ENCODE measurements at places on chromosomes 2 and 18. TPM values are rescaled to one million over a fixed set of nuclear protein-coding genes. Genes with fewer than 3 reads are reported as not detected.

DNA sequence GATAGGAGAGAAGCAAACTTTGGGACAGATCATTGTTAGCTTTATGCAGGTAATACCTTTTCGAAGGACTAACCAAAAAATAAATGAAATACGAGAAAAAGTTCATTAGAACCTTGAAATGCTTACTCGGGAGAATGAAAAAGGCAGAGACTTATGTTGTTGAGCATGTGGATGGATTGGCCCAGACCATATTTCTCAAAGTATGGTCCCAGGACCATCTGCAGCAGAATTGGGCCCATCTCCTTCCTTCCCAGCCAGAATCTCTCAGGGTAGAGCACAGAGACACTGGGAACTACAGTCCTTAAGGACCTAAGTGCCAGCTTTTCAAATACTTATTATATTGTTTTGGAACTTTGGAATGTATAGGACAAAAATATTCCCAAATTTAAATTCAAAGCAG is 50.8 kb downstream of the KCTD18 start:
- DNase-seq, result no peak

GRCh38 chr2:227597998-227598397 is 695 bp upstream of the SCYGR2 start:
- DNase-seq, result no peak

DNA sequence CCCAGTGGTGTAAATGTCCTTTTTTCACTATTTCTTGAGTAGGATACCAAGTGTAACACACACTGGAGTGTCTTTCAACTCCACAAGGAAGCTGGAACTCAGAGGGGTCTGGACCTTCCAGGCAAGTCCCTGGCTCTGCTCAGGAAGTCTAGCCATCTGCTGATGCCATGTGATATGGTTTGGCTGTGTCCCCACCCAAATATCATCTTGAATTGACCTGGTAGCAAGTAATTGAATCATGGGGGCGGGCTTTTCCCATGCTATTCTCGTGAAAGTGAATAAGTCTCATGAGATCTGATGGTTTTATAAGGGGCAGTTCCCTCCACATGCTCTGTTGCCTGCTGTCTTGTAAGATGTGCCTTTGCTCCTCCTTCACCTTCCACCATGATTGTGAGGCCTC is 99.4 kb upstream of the CDC42EP3 start:
- DNase-seq, result no peak

Gene TSHZ1
- 6.9 TPM for total RNA-seq

Gene NLRC4
- not detected for total RNA-seq

GRCh38 chr18:35431374-35431741 is 54.2 kb upstream of the ZNF396 start:
- DNase-seq, result no peak

DNA sequence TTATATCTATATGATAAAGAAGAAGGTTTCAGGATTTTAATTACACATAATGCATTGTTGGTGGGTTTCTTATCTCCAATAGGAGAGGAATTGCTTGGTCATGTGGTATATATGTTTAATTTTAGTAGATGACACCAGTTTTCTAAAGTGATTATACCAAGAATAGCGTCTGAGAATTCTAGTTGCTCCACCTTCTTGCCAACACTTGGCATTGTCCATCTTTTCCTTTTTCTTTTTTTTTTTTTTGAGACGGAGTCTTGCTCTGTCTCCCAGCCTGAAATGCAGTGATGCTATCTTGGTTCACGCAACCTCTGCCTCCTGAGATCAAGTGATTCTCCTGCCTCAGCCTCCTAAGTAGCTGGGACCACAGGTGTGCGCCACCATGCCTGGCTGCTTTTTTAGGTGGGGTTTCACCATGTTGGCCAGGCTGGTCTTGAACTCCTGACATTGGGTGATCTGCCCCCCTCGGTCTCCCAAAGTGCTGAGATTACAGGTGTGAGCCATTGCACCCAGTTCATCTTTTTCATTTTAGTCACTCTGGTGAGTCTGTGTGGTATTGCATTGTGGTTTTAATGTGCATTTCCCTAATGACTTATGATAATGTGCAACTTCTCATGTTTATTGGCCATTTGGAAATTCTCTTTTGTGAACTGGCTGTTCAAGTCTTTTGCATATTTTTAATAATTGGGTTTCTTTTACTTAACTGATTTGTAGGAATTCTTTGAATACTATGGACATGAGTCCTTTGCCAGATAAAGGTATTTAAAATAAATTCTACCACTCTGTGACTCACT is 37.3 kb upstream of the ZNF512 start:
- no peak for DNase-seq

DNA sequence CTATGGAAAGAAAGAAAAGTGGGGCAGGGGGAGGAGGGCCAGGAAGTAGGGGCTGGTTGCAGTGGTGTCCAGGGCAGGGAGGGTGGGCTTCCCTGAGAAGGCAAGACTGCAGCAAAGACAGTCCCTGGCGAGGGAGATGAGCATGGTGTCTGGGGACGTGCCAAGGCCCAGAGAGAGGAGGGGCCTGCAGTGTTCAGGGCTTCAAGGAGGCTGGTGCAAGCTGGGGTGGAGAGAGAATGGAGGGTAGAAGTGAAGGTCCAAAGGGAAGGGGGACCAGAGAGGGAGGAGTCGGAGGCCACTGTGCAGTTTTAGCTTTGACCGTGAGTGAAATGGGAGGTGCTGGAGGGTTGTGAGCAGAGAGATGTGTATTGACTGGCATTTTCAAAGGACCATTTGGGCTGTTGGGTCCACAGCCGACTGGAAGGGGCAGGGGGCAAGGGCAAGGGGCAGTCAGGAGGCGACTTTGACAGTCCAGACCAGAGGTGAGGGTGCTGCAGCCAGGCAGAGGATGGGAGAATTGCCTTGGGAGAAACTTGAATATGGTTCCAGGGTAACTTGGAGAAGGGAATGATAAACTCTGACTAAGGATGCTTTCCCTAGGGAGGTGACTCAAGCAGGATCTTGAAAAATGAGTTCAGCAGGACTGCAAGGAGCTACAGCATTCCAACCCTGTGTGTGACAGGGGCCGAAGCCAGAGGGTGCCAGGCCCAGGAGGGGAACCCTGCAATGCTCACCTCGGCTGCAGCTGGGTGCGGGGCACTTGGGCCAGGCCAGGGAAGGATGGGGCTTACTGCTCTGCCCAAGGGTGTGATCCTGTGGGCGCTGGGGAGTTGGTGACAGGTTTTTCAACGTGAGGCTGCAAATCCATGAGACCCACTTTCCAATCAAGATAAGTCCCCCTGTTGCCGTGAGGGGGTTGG is 177.1 kb upstream of the HAAO start:
- no peak for DNase-seq

DNA sequence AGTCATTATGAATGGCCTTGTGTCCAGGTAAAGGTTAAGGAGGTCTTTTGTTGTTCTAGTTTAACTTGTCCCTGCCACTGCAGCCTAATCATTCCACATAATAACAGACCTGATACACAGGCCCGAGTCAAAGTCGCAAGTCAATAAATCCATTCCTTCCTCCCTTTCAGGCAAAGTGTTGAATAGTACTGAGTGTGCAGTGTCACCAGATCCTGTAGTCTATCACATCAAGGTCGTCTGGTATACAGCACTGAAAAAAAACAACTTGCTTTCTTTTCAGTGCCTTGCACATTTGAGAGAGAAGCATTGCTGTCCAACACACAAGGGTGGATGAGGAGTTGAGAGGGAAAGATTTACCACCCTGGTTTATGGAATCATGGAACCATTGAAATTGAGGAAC is 606.2 kb downstream of the BCL11A start:
- DNase-seq, result no peak

GRCh38 chr2:120313695-120314615 is 32.0 kb upstream of the INHBB start:
- no peak for DNase-seq

Gene MBOAT2
- total RNA-seq, result 58.7 TPM

Data from neural crest cell (in vitro differentiated cells).